Putamen (tissue), 1 donor: ENCODE measurements at places on chromosomes 3 and 15.
A peak's percentile ranks its signal among the peaks of the same experiment; 100 is the strongest.

DNA sequence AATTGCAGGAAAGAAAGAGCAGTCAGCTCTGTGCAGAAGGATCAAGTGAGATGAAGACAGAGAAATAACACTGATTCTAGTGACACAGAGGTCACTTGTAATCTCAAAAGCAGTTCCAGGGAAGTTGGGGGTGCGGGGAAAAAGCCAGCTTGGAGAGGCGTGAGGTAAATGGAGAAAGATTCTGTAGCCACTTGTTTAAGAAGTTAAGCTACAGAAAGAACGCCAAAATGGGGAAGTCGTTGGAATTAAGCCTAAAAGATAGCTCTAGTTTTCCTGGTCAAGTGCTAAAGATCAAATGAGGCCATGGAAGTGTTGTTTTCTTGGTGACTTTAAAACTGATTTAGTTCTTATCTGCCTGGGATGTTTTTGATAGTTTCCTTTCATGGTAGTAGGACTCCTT lies 152.0 kb downstream of the GREM1 start:
- DNase-seq = no peak

DNA sequence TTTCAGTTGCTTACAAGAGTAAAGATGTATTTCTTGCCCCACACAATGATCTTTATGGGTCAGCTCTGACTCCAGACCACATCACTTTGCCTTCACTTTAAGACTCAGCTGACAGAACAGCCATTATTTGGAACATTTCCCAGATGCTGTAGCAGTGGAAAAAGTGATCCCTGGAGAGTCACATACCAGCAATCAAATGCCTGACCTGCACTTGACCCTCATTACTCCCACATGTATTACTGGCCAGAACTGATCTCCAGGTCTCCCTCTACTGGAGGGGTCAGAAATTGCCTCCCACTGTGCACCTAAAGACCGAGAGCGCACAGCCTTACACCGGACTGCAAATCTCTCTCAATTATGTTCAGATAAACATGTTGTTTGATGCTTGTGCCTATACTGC lies 88.6 kb upstream of the ZNF385D start:
- no peak for DNase-seq

- DNase-seq = no peak
Measured at GRCh38 chr15:60793656-60794055, 314.7 kb upstream of the ICE2 start.

GRCh38 chr3:97232393-97233034 lies 418.1 kb downstream of the EPHA6 start:
- DNase-seq = no peak

DNA sequence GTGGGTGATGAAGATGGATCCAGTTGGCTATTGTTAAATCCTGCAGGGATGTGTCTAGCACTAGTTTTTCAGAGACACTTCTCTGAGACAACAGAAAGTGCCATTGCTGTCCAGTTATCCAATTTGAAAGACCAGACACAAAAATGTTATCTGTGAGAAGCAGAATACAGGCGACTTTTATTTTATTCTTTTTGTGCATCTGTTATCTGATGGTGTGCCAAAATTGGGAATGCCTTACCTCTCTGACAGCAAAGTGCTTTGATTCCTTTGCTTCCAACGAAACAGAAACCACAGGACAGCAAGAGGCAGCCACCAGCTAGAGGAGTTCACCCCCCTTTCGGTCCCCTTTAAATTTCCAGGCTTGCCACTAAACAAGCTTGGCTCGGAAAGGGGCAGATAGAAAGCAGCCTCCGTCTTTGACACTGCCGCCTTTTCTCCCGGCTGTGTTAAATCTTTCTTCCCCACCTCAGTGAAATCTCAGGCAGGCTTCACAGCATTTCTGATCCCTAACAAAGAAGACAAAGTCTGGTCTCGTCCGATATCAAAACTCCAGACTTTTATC lies 17.7 kb upstream of the PRR20G start:
- DNase-seq = no peak

DNA sequence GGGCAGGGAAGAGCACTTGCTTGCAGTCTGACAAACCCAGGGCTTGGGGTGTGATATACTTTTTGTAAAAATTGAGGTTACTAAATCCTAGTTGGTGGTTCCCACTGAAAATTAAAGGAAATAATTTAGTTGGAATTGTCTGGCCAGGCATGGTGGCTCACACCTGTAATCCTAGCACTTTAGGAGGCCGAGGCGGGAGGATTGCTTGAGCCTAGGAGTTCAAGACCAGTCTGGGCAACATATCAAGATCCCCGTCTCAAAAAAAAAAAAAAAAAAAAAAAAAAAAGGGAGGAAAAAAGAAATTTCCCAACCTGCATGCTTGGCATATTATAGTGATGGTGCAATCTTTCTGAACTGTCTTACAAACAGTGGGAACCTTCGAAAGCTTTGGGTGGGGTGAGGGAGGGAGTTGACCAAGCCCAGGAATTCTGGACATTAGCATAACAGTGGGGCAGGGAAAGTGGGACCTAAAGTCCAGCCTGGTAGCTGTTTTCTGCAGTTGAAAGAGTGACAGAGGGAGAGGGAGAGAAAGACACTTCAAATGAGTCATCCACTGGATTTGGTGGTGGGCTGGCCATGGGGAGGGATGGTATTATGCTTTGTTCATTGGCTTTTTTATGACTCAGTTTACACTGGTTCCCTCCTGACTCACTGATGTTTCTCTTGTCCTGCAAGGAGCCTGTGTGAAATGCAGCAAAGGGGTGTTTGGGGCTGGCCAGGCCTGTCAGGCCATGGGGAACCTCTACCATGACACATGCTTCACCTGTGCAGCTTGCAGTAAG lies 41.1 kb downstream of the LIMD1 start:
- DNase-seq = no peak

GRCh38 chr15:47750030-47750739 lies 32.9 kb downstream of the SEMA6D start:
- no peak for DNase-seq

- DNase-seq = peak; percentile 67
Measured at GRCh38 chr3:24773798-24774197, 279.1 kb upstream of the THRB start.

DNA sequence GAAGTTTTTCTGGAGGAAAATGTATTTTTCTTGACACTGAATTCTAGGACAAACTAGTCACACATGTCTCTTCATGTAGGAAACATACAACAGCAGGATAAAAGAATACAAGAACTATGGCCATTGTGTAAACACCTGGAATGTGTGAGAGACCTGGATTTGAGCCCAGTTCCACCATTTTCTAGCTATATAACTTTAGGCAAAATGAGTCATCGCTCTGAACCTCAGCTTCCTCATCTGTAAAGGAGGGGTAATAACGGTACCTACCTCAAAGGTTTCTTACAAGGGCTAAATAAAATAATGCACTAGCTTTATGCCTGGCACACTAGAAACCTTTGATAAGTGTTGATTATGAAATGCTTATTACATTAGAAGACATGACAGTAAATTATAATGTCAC lies 57.8 kb downstream of the RIOX2 start:
- DNase-seq = no peak

GRCh38 chr3:109098079-109098644 lies 19.8 kb downstream of the MORC1 start:
- no peak for DNase-seq

GRCh38 chr3:139687431-139687830 lies 9.7 kb upstream of the NMNAT3 start:
- no peak for DNase-seq

DNA sequence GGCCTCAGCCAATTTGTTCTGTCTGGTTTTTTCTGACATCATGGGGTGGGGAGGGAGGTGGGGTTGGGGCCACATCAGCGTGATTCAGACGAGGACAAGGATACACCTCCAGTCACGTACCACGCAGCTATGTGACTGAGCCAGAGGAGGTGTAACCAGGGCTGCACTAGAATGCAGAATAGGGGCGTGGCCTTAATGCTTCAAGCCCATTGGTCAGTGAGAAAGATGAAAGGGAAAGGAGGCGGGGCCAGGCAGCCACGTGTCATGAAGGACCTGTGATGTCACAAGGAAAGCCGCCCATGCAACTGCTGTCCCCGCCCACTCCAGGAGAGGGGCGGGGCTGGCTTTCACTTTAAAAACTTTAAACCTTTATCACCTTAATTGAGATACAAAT lies at the start of gene GOLGA6L2:
GOLGA6L2 (minus strand) TSS at position 137 of the 394 bp plus-strand sequence; CDS start at position 75, 62 bp downstream.
- no peak for DNase-seq

- no peak for DNase-seq
Measured at GRCh38 chr3:88075072-88075471, 16.0 kb downstream of the ZNF654 start.

DNA sequence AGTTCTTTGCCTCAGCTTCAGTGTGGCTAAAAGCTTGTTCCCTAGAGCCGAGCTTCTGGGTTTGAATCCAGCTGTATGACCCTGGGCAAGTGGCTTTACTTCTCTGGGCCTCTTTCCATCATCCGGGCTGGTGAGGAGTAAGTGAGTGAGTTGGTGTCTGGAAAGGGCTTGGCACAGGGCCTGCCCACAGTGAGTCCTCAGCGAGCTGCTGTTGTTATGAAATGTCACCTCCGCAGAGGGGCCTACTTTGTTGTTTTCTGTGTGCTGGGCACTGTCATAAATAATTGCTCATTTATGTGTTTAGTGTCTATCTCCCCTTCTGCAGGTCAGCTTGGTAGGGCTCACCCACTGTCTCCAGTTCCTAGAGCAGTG lies 31.7 kb downstream of the SLC6A6 start:
- DNase-seq = no peak

DNA sequence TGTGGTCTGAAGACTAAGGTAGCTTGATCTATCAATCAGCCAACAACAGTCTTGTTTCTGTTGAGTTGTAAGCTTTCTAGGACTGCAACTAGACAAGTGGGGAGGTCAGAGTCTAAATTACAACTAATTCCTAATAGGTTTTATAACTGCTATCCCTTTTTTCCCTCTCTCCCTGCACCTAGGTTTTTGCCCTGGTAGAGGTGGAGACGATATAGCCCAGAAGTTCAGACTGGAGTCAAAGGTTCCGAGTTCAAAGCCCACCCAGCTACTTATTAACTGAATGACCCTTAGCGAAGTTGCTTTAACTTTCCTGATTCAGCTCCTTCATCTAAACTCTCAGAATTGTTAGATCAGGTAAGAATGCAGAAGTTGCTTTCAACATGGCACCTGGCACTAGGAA lies 100.6 kb downstream of the IGF2BP2 start:
- no peak for DNase-seq

DNA sequence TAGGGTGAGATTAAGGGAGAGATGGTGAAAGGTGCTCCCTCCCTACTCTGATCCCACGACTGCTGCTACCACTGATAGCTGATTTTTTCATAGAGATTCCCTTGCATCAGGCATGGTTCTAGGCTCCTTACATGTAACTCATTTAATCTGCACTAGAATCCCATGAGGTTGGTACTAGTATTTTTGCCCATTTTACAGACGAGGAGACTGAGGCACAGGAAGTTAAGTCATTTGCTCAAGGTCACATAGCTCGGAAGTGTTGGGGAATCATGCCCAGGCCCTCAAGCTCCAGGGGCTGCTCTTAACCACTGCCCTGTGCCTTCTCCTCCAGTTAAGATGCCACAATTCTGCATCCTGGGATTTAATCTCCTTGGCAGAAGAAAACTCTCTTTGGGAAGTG lies 11.2 kb downstream of the ATP2B2 start:
- no peak for DNase-seq

DNA sequence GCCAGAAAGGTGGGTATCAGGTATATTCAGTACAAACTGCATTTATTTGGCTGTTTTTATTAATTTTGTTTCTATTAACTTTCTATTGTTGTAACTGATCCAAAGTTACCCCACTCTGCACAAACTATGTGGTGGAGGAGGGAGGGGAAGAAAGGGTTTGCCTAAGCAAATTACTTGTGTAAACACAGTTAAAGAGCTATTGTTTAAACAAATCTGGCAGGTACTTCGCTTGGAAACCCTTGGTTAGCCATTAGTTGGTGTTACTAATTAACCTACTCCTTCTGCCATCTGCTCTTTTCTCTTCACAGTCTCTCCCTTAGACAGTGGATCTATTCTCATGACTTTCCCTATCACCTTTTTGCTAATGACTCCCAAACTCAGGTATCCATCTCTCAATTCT lies 328.4 kb upstream of the NECTIN3 start:
- DNase-seq = no peak

GRCh38 chr3:53347261-53348064 lies at the start of gene DCP1A:
TSS of gene DCP1A (minus strand) at chr3:53347543. CDS start at chr3:53347517, 26 bp downstream.
- peak; percentile 97 for DNase-seq

DNA sequence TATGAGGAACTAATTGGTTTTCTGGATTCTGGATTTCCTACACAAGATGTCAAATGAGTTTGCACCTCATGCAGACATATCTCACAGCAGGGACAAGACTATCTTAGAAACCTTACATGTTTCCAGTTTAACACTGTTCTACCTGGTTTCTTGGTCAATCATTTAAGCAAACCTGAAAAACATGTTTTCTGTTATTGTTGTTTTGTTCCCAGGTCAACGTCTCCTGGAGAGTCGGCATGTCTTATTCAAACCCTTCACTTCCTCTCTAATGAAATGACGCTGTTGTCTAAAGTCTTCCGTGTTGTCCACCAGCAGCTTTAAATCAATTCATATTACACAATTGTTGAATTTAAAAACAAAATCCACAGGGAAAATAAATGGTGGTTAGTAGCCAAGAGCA lies 150.9 kb downstream of the CNTN3 start:
- DNase-seq = no peak

- no peak for DNase-seq
Measured at GRCh38 chr3:184188080-184188479, 2.1 kb downstream of the ABCF3 start.

DNA sequence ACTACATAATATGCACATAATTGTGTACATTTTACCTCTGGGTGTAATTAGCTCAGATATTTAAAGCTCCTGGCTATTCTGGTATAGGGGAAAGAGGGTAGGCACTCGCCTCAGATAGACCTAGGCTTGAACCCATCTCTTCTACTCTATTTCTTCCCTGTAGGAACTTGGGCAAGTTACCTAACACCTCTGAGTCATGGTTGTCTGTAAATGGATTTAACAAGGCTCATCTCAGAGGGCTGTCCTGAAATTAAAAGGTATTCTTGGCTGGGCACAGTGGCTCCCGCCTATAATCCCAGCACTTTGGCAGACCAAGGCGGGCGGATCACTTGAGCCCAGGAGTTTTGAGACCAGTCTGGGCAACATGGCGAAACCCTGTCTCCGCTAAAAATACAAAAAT lies 30.7 kb downstream of the NANOGP8 start:
- DNase-seq = no peak

GRCh38 chr3:62032738-62033137 lies 340.6 kb downstream of the FEZF2 start:
- DNase-seq = peak; percentile 57
